ENCODE measurements at places on chromosomes 3 and 15.
A peak's percentile ranks its signal among the peaks of the same experiment; 100 is the strongest.

DNA sequence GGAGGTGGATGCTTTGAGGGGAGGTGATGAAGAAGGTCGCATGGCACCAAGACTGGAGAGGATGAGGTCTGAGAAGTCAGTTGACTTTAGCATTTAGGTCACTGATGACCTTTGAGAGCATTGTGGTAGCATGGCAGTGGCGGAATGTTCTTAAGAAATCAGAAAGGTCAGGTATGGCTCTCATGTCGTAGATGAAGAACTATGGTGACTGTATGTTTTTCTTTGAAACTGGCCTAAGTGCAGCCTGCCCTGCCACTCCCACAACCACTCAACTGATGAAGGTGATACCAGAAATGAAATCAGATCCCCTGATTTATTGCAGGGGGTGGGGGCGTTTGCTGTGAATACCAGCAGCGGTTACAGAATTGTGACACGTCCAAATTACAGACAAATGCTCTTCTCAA lies 102.6 kb downstream of the ITPR1 start:
- no peak for DNase-seq

- DNase-seq, result no peak
Measured at GRCh38 chr15:57012556-57012955, 94.1 kb downstream of the TCF12 start.

- DNase-seq, result no peak
Measured at GRCh38 chr3:37625051-37625450, 236.6 kb upstream of the CTDSPL start.

GRCh38 chr3:9091486-9092235 lies 128.4 kb upstream of the RAD18 start:
- DNase-seq, result no peak

GRCh38 chr3:42572278-42572677 lies 9.5 kb downstream of the SEC22C start:
- DNase-seq, result peak; percentile 48

- DNase-seq, result no peak
Measured at GRCh38 chr3:52023101-52023770, 27.5 kb upstream of the RPL29 start.

GRCh38 chr3:197082871-197083270 lies 53.3 kb upstream of the MELTF start:
- DNase-seq, result no peak

- DNase-seq, result no peak
Measured at GRCh38 chr3:9059489-9060400, 96.5 kb upstream of the RAD18 start.

DNA sequence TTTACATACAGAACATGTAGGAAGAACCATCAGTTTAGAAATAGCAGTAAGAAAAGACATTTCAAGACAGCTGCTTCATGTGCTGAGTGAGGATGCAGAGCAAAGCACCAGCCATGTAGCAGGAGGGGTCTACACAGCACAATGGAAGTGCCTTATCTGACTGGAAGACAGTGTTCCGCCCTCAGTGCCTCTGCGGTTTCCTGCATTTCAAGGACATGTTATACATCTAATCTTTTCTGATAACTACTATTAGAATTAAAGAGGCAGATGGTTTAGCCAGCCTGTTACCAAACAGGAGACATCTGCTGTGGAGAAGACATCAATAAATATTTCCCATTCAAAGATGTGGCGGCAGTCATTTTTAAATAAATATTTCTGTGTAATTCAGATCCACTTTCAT lies 10.6 kb downstream of the LSG1 start:
- no peak for DNase-seq

DNA sequence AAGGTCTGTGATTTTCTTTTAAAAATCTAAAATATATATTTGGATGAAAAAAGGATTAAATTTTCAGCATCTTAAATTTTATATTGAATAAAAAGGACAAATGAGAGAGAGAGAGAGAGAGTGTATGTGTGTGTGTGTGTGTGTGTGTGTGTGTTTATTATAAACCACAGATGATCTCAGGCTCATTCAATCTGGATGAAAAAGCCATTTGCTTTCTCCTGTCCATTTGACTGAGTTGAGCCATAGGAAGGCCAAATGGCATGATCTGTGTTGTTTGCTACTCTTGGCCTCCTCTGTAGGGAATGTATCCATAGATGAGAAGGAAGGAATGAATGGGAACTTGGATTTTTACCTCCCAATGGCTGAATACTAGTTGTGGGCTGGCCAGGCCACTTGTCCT lies 92.5 kb upstream of the MEX3B start:
- no peak for DNase-seq

GRCh38 chr3:8817486-8817885 lies 48.1 kb upstream of the OXTR start:
- no peak for DNase-seq

DNA sequence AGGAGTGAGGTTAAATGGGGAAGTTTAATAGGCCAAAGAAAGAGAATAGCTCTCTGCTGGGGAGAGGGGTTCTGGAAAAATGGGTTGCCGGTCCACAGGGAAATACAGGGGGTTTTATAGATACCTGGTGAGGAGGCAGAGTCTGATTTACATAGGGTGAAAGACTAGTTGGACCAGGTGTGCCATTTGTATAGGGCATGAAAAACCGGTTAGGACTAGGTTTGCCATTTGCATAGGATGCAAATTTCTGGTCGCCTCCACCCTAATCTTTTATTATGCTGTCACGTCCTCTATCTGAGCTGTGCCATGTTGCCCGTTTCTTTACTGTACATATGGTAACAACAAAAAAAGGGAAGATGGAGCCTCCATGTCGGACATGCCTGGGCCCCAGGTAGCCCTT lies 960.1 kb downstream of the FHIT start:
- DNase-seq, result no peak

GRCh38 chr3:154901278-154901677 lies 178.8 kb upstream of the MME start:
- no peak for DNase-seq

DNA sequence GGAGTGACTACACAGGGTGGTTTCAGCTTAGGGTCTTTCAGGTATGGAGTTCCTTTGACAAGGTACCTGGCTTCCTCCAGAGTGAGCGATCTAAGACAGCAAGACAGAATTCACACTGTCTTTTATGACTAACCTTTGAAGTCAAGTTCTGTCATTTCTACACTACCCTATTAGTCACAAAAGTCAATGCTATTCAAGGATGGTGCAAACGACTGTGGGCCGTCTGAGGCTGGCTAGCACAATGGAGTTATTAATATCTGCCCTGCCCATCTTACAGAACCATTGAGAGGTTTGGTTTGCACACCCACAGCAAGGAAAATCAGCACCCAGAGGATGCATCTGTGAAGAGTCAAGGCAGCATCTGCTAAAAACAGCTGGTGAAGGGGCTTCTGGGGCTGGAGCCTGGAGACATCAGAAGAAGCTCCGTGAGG lies 62.9 kb upstream of the XCR1 start:
- no peak for DNase-seq

- DNase-seq, result peak; percentile 84
Measured at GRCh38 chr3:37996785-37997301, 6.3 kb downstream of the VILL start.
